ENCODE measurements at places on chromosomes 1 and 21.

GRCh38 chr1:109751531-109752260, 10.9 kb upstream of the GSTM3 start:
- DNase-seq, result no peak

DNA sequence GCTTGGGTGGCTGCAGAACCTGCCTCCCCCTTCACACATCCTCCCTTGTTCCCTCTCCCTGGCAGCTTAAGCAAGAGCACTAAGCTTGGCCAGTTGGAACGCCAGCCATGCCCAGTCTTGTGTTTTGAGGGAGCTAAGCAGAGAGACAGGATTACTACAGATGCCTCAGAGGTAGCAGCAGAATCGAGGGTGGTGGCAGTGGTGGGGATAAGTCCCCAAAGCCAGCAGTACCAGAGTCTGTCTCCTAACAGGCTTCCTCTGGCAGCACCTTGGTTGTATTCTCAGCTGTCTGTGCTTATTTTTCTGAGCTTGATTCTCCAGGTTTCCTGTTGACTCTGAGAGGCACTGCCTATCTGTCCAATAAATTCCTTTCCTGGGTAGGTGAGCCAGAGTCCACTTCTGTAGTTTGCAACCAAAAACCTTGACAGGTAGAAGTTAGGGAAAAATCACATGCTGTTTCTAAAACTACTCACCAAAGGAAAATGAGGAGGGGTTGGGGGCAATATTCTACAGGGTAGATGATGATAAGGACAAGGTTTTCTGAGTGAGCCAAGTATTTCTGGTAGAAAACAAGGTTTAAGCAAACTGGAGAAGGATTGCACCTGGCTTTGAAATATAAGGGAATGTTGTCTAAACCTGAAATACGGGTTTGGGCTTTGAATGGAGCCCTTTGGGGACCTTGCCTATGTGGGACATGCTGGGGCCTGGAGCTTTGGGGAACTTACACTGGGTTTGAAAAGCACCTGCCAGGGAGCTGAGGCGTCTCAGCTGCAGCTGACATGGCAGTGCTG, 100.8 kb downstream of the PBX1 start:
- DNase-seq, result peak; percentile 31

DNA sequence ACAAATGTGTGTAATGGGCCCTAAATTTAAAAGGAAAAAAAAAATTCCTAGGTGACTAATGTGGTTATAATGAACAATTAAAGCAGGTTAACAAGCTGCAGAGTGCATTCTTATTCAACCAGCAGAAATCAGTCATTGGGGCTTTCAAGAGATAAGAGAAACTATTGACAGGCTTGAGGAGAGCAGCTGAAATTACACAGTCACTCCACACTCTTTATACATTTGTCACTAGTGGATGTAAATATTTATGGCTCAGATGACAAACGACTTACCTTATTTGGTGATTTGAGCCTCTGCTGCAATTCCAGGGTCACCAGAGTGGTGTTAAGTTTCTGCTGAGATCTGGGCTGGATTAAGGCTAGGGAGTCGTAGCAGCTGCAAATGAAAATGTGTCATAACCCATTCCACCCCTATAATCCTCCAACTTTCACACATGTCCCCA, 896.3 kb downstream of the TTLL7 start:
- DNase-seq, result peak; percentile 51

GRCh38 chr1:26344147-26344920, 9.6 kb downstream of the CRYBG2 start:
- DNase-seq, result no peak

DNA sequence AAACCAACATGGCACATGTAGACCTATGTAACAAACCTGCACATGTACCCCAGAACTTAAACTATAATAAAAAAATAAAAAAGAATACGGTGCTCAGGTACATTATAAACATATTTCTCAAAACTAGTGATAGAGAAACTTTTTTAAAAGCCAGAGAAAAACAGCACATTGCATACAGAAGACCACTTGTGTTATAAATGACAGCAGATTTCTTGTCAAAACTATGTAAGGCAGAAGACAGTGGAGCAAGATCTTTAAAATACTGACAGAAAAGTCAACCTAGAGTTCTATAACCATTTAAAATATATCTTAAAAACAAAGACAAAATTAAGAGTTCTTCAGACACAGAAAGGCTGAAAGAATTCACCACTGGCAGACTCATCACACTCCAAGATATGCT, 144.7 kb downstream of the NEGR1 start:
- DNase-seq, result no peak

DNA sequence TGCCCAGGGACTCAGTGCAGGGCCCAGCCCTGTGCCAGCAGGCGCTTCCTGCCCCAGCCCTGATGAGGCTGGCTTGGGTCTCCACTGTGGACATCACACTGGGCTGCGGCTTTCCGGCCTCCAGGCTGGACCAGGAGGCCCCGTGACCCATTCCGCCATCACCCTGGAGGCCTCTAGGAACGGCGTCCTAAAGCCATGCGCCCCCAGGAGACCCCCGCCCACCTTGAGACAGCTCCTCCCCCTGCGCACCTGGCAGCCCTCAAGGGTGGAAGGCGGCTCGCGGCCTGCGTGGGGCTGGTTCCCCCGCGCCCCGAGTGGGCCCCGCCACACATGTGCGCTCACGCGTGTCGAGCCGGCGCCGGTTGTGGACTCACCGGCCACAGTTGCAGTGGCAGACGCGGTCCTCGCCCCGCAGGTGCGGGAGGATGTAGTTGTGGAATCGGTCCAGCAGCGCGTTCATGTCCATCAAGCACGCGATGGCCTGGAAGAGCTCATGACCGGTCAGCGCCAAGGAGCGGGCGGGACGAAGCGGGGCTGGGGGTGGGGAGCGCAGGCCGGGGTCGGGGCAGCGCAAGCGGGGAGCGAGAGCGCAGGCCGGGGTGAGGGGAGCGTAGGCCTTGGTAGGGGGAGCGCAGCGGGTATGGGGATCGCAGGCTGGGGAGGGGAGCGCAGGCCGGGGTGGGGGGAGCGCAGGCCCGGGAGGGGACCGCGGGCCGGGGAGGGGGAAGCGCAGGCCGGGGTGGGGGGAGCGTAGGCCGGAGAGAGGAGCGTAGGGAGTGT, 924 bp downstream of the TMEM240 start:
- no peak for DNase-seq

DNA sequence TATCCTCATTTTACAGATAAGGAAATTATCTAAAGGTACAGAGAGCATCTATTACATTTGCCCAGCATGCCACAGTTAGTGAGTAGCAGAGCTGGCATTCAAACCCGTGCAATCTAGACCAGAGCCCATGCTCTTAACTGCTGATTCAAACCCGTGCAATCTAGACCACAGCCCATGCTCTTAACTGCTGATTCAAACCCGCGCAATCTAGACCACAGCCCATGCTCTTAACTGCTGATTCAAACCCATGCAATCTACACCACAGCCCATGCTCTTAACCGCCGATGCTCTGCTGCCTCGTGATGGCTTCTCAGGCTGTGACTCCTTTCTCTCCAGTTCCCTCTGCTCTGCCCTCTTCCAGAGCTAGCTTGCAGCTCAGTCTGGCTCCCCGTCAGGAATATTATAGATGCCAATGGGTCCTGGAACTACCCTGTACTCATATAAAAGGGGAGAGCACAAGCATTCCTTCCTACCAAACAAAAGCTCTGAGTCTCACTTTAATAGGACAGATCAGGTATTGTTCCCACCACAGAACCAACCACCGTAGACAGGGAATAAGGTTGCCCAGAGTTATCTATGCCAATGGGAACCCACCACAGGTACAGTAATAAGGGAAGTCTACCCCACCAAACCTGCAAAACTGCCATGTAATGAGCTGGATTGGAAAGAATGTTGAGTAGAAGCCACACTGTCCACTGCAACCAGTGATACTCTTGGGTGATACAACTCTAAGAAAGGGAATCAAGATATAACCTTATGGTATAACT, 78.4 kb downstream of the SMYD3 start:
- DNase-seq, result no peak

DNA sequence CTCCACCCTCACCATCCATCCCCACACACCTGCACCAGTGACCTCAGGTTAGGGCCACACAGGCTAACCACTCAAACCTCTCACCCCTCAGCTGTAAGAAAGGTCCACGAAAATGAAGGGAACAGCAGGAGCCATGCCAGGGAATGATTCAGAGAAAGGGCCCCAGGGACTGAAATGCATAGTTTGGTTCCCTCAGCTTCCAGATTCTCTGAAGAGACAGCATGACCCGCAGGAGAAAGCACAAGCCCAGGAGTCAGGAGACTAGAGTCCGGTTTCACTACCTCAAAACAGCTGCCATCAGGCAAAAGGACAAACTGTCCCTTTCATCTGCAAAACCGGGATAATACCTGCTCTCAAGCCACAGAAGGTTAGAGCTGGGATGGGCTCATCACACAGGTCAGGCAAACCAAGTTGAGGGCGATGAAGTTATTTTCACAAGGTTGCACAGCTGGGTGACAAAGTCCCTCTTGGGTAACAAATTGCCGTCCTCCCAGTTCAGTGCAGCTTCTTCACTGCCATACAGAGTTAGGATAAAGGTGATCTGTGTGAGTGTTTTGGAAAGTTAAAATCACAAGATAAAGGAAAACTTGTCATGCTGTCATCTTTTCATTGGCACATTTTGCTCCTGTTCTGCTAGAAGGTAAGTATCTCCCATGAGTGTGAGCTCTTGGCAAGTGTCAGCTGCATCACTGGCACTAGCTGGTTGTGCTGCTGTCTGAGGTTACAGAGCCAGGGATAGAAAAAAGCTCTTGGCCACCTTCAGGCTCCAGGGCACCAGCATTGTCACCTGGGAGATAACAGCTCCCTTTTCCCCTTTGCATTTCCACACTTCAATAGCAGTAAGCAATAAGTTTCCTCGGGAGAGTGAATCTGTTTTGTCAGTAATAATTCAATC, 120.4 kb downstream of the KCNH1 start:
- DNase-seq, result no peak

DNA sequence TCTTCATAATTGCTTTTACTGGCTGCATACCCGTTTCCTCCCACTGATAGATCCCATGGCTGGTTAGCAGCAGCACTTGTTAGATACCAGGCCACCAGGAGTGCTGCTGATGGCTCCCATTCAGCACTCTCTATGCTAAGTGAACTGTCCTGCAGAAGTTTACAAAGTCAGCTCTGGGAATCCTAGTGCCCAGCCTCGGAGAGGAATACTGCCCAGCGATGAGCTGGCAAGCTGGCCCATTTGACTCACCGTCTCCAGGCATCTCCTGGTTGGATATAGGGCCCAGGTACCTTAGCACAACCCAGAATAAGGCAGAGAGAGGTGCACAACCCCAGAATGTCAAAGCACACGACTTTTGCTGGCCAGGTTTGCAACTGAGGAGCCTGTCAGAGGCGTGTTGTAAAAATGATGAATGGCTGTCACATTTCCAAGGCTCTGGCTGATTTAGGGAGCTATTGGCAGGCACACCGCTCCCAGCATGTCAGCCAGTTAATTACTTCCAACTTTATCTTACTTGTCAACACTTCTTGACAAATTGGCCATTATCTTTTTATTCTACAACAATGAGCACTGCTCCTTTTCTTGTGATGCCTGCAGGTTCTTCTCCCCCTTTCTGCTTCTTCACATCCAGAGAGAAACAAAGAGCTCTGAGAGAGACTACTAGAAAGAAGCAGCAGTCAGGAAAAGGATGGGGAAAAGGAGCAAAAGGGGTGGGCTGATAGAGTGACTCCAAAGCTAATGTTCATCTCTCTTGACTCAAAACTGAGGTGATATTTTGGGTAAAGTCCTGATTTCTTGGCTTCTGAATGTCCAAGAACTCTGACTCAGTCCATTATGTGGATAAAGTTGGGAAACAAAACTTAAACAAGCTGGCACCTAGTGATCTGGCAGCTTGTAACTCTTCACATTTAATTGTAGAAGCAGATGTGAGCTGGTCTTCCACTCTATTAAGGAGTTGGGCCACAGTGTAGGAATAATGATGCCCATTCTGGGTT, 10.8 kb upstream of the ANGPTL7 start:
- DNase-seq, result peak; percentile 29

DNA sequence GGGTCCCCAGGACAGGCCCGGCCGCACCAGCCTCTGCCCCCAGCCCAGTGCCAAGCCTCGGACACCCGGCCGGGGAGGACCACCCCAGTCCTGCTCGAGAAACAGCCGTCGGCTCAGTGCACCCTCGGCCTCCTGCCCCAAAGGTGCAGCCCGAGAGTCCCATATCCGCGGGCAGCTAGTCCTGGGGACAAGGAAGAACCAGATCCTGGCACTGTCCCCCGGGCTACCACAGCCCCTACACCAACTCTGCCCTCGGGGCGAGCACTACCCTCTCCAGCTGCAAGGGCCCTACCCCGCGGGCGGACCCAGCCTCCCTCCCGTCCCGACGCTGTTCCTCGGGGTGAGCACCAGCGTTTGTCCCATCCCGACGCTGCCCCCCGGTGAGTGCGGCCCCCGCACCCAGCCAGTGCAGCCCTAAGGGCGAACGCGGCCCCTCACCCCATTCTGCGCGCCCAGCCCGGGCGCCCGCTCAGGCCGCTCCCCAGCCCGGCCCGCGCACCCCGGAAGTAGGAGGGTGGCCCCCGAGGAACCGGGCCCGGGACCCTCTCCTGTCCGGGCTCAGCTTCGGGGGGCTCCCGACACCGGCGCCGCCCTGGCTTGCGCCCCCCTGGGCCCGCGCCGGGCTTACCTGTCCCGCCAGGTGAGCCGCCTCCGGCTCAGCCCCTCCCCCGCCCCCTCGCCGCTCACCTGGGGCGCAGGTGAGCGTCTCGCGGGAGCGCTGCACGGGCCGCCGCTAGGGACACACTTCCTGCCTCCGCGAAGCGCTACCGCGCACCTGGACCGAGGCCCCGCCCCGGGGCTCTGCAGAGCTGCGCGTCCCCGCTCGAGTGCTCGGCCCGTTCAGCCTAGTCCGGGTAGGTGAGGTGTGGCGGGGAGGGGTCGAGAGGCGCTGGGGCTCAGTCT, at the start of gene KDF1:
Gene KDF1 (minus strand): TSS at position 747 of the 903 bp plus-strand sequence. CDS start 8,088 bp downstream, outside the sequence.
- DNase-seq, result peak; percentile 86

- peak; percentile 29 for DNase-seq
These were observed 70.3 kb downstream of the PIK3CD start for GRCh38 chr1:9721606-9722377.

- DNase-seq, result peak; percentile 61
These were observed at the start of gene TLCD4 for GRCh38 chr1:95117207-95118066. TSS of gene TLCD4 (plus strand) at chr1:95117355. CDS start at chr1:95143902, 26,547 bp downstream.

DNA sequence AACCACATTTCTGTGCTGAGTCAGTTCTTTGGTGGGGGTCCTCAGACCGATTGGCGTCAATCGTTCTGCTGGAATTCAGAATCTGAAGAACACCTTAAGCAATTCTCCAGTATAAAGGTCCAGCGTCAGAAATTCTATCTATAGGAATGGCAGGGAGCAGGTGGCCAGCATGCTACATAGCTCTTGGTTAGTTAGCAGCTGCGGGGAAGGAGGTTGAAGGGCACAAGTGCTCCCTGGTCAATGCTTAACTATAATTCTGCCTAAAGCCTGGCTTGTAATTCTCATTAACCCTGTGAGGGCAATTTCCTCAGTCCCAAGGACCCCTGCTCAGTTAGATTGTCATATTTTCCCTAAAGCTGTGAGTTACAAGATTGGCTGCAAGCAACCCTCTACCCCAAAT, 54.3 kb upstream of the GALNT2 start:
- DNase-seq, result no peak

- DNase-seq, result peak; percentile 2
These were observed 76.8 kb downstream of the CD46 start for GRCh38 chr1:207828485-207829158.

Data from NCI-H1105 (cell line).